Stimulated activated naive CD8-positive, alpha-beta T cell treated with anti-CD3 and anti-CD28 coated beads, Interleukin-15, Interleukin-2, amounts not matched to agents 100 U/mL and 50 U/mL, for 24 hours (primary cell): ENCODE measurements at places on chromosomes 4 and X.

DNA sequence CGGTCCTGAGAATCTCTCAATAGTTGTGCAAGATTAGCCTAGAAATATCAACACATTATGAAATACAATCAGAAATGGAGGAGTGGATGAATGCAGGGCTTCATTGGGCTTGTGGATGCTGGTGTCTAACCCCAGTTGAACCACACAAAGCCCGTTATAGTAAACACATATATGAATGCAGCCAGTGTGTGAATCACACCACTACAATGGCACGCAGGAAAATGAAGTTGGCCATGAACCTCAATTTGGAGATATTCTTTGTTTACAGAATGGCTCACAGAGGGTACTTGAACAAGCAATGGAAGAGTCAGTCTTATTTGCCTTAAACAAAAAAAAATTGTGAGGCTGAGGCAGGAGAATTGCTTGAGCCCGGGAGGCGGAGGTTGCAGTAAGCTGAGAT is 57.8 kb downstream of the SOD3 start:
- DNase-seq, result no peak

DNA sequence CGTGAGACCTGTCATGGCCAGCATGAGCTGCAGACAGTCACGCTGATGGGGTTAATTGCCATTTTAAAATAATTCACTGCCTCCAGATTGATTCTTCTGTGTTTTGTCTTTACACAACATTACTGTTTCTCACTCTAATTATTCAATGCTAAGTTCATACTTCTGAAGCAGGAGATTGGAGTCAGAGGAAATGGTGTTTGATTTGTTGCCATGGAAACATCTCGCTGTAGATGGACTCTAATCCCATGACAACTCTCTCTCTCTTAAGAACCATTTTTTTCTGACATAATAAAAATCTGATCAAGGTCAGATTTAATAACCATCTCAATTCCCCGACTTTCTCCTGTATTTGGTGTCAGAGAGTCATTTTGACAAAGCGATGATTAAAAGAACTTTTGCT is 209.0 kb downstream of the IDS start:
- DNase-seq, result no peak

DNA sequence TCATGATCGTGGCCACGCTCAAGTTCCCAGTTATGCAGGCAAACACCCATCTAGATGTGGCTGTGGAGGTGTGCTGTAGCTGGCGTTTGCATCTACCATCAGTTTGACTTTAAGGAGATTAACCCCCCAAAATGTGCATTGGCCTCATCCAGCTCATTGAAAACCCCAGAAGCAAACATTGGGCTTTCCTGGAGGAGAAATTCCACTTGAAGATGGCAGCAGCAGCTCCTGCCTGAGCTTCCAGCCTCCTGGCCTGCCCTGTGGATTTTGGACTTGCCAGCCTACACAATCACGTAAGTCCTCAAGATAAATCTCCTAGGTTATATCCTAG is 30.2 kb upstream of the SLC25A6 start:
- no peak for DNase-seq

DNA sequence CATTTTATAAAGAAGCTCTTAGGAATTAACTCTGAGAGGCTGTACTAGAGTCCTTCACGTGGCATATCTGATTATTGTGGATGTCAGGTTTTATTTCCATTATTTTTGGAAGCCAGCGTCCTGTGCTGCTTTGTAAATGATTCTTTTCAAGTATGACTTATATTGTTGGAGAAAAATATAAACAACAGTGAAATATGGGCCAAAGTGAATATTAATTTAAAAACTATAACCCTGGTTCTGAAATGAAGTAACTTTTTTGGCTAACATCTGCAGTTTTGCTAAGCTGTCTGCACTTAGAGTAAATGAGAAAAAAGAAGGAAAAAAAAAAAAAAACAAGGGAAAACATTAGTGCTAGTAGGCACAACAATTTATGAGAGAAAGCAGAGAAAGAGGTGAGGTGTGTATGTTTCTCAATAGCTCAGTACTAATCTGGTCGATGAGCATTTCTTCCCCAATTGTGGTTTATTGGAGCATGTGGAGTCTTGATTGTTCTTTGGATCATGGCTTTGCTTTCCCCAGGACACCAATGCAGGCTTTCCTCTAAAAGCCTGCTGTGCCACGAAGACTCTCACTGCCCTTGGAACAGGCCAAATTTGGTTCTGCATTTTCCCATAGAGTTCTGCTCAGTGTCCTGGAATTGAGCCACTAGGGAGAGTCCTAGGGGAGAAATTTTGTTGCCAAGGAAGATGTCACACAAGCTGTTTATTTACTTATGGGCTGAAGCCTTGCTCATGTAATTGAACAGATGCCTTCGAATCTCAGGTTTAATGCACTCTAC is 273.3 kb downstream of the DKK2 start:
- DNase-seq, result no peak

- no peak for DNase-seq
Measured at GRCh38 chr4:138639018-138639741, 376.4 kb upstream of the NOCT start.

DNA sequence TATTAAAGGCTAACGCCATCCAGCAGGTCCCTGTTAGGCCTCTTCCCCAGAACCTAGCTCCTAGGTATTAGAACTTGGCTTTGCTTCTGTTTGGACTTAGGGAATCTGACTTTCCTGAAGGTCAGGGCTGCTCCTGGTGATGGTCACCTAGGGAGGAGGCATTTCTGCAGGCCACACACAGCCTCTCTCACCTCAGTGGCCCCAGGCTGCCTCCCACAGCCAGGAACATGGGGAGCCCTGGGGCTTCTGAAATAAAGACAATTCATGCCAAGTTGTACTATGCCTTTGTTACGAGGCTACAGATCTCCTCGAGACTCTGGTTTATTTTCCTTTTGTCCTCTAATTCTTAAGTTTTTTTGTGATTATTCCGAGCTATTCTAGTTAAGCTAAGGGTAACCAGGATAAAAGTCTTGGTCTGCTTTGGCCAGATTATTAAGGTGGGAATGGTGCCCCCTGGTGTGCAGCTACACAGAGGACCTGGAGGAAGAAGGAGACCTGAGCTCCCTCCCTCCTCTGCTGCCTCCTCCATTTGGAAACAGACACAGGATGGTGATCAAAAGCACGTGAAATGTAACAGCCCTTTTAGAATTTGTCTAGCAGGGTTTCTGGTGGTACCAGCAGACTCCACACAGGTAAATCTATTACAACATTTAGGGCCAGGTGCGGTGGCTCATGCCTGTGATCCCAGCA is 131.0 kb downstream of the DCLK2 start:
- peak; percentile 34 for DNase-seq
